GM12864 (cell line): ENCODE measurements at places on chromosomes 1 and 21.

GRCh38 chr1:153919876-153920852 is 2.6 kb downstream of the GATAD2B start:
- DNase-seq: no peak

GRCh38 chr1:41842993-41843755 is 75.5 kb downstream of the HIVEP3 start:
- no peak for DNase-seq

GRCh38 chr1:40878906-40879305 is 16.7 kb upstream of the CITED4 start:
- DNase-seq: no peak

GRCh38 chr1:62237950-62238374 is 43.3 kb downstream of the L1TD1 start:
- no peak for DNase-seq

GRCh38 chr1:185733818-185734735 is at the start of gene HMCN1:
Gene HMCN1 (plus strand): TSS chr1:185734391. CDS start chr1:185734780, 389 bp downstream.
- no peak for DNase-seq

GRCh38 chr1:49229555-49229954 is 452.9 kb upstream of the BEND5 start:
- DNase-seq: no peak

DNA sequence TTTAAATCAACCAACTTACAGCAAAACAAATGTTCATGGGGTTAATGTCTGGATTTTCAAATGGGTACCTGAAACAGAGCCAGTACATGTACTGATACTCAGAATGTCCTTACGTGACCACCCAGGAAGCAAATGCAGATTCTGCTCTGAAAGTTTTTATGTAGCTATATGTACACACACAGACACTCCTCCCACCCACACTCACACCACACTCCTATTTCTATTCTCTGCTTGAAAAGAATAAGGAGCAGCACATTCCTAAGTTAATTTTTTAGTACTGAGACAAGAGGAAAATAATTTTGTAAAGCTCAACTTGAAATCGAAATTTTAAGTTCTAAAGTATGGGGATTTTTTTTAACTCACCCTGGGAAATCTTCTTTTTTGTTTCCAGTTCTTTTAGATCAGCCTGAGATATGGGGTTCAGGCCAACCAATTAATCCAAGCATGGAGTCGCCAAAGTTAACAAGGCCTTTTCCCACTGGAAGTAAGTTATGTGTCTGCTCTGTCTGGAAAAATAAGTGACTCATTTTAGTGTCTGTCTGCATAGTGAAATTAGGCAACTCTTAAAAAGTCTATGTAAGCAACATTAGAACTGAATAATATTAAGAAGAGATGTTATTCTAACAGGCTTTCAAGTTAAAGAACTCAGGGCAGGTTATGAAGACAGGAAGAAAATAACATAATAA is 75.5 kb upstream of the DYNLT5 start:
- DNase-seq: no peak

DNA sequence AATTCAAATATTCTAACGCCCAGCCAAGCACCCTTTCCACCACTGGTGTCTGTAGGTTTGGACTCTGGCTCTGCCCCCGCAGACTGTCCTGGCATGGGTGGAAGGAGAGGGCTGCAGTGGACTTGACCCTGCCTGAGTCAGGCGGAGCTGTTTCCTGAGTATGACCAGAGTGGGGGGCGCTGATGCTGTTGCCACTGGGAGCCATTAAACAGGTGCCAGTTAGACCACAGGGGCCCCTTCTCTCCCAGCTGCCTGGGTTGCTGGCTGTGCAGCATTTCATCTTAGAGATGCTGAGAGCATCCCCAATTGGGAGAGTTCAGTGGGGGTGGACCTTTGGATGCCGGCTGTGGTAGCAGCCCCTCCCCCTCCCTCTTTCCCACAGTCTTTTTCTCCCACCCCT is 539.5 kb downstream of the MATN1 start:
- no peak for DNase-seq

- DNase-seq: no peak
Observed at GRCh38 chr1:185062710-185063370, 17.5 kb downstream of the RNF2 start.

- no peak for DNase-seq
Observed at GRCh38 chr1:209797978-209798639, 7.8 kb downstream of the IRF6 start.
